Activated effector memory CD4-positive, alpha-beta T cell treated with Interleukin-2 at 50 U/mL for 16 hours (primary cell): ENCODE measurements at places on chromosomes 2 and 18.
A peak's percentile ranks its signal among the peaks of the same experiment; 100 is the strongest.

DNA sequence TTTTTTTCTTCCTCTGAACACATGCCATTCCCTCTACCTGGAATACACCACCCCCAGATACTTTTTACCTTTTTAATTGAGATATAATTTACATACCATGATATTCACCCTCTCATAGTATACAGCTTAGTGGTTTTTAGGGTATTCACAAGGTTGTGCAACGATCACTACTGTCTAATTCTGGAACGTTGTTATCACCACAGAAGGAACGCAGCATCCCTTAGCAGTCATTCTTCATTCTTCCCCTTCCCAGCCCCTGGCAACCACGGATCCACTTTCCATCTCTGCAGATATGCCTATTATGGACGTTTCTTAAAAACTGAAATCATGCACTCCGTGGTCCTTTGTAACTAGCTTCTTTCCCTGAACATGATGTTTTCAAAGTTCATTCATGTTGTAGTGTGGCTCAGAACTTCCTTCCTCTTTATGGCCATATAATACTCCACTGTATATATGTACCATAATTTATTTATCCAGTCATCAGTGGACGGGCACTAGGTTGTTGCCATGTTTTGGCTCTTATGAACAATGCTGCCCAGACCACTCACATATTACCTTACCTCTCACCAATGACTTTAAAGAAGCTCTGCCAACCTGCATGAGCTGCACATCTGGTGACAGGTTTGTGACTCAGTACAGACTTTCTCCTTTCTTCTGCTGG lies 168.9 kb downstream of the CTIF start:
- DNase-seq: no peak

GRCh38 chr18:8516371-8517250 lies 92.6 kb upstream of the RAB12 start:
- DNase-seq: no peak

- no peak for DNase-seq
Measured at GRCh38 chr2:89841476-89841840, 1150.0 kb downstream of the RPIA start.

GRCh38 chr18:62018034-62018758 lies 125.4 kb upstream of the RNF152 start:
- DNase-seq: no peak

DNA sequence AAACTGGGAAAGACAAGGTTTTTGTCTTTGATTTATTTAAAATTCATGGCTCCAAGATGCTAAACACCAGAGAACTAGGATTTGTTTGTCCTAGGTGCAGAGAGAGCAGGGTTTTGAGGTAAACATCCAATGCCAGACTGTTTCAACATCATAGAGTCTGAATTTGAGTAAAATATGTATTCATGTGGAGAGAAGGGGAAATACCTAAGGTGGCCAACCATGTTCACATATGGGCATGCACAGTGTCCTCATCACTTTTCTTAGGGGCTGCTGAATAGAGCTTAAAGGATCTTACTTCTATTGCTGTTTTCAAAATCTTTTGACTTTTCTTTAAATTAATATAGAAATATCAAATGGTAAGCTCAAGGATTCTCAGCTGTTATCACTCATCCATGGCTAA lies 287.0 kb upstream of the CCDC68 start:
- no peak for DNase-seq

DNA sequence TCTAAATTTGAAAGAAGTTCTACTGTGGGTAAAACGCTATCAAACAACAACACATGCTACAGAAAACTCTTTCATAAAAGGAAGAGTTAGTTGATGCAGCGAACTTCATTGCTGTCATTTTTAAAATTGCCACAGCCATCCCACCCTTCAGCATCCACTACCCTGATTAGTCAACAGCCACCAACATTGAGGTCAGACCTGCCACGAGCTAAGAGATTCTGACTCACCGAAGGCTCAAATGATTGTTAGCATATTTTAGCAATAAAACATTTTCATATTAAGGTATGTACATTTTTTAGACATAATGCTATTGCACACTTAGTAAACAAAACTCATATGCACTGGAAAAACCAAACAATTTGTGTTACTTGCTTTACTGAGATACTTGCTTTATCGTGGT lies 347.1 kb downstream of the CLIP4 start:
- DNase-seq: no peak

- no peak for DNase-seq
Measured at GRCh38 chr2:203033395-203033794, 18.7 kb downstream of the NBEAL1 start.

DNA sequence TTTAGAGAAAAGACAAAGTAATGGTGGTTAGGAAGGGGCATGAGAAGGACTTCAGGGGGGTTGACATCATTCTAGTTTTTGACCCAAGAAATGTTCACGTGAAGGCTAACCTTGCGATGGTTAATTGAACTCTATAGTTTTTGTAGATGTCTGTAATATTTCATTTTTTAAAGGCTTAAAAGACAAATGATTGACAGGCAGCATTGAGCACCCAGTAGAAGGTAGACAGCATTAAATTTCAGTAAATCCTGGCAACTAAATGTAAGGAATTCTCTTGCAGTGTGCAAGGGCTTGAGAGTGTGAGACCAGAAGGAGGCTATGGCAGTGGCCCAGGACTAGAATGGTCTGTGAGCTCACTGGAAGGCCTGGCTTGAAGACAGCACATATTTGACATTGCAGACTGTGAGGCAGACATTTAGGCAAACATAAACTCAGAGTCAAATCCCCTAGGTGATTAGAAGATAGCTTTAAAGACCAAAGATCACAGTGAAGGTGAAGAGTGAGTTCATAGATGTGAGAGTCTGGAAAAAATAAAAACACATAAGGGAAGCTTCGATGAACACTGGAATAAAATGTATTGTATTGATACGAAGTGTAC lies 100.1 kb upstream of the MAP4K4 start:
- no peak for DNase-seq

GRCh38 chr18:2293109-2293839 lies 278.0 kb downstream of the METTL4 start:
- no peak for DNase-seq

DNA sequence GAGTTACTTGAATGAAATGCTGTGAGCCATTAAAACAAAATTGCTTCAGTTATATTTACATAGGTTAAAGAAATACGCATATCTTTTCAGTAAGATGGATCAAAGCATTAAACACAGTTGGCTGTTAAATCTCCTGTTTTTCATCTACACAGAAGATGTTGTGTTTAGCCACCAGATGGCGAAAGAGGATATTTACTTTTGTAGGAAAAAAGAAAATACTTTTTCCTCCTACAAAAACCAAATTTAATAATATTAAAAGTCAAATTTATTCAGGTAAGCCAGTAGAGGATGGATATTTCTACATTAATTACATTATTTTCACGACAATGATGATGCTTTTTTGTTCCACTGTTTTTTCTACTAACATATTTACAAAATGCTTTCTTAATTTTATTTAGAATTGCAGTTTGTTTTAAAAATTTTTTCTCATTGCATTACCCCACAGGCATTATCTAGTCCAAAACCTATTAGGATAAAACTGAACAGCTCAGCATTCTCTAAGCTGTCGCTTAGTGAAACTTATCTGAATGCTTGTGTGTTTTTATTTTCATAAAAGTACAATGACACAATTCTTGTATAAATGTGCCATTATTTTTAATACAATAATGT lies 173.7 kb downstream of the ASXL3 start:
- no peak for DNase-seq

DNA sequence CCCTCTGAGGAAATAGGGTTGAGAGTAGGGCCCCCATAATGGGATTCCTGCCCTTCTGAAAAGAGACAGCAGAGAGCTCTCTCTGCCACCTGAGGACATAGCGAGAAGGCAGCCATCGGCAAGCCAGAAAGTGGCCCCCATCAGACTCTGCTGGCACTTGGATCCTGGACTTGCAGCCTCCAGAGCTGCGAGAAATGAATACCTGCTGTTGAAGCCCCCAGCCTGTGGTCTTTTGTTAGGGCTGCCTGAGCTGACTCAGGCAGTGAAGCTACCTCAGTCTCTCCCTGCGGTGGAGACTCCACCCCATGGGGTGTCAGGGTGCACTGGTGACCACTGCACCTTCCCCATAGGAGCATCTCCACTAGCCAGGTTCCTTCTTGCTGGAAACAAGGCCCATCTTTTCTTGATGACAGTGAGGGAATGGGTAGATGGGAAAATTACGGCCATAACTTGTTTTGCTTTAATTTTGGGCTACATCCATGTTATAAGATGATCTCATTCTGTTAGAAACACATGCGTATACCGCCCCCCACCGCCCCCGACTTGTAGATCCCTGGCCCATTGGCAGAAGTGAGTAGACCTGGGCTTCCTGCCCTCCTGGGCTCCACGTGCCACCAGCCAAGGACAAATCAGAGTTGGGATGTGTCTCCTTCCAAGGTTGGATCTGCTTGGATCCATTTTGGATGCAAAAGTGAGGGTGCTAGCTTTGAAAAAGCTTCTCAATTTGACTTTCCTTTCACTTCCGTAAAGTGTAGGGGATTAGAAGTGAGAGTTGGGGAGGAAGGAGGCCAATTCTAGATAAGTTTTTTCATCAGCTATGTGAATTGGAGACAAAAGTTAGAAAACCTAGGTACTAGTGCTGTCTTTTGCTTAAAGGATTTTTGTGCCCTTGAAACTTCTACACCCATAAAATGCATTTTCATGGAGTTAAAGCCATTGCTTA lies 42.9 kb downstream of the NCK2 start:
- DNase-seq: peak; percentile 65

- no peak for DNase-seq
Measured at GRCh38 chr2:14501061-14501460, 131.5 kb upstream of the LRATD1 start.

- no peak for DNase-seq
Measured at GRCh38 chr2:127342101-127342500, 45.7 kb downstream of the MAP3K2 start.

DNA sequence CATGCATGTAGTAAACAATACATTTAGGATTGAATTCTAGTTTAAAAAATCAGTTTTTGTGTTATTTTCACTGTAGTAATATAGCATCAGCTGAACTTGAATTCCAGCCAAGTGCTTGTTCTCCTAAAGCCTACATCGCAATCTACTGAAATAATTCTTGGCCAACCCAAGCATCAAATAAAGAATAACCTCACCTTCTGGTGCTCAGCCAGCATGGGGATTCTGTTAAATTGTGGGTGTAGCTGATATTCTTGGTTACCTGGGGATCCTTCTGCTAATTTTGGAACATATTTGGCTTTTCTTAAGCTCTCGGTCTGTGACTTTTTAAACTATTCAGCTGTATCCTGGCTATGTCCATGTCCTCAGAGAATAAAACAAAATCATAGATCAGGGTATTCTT lies 248.8 kb downstream of the NRXN1 start:
- DNase-seq: no peak

DNA sequence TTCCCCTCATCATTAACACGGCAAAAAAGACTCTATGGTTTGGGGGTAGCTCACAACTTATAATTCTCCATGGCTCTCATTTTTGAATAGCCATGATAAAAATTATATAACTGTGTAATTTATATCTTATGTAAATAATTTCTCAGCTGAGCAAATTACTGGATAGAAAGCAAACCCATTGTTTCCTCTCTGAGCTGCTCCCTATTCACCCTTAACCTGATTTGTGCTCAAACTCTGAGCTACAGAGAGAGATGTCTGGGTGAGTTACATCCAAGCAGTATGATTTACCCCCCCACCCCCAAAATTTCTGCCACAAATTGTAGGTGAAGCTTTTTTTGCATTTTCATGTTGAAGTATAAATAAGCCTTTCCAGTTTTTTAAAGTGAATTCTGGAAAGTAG lies 123.7 kb downstream of the TFCP2L1 start:
- no peak for DNase-seq

GRCh38 chr18:5975111-5976002 lies 80.0 kb upstream of the TMEM200C start:
- no peak for DNase-seq

DNA sequence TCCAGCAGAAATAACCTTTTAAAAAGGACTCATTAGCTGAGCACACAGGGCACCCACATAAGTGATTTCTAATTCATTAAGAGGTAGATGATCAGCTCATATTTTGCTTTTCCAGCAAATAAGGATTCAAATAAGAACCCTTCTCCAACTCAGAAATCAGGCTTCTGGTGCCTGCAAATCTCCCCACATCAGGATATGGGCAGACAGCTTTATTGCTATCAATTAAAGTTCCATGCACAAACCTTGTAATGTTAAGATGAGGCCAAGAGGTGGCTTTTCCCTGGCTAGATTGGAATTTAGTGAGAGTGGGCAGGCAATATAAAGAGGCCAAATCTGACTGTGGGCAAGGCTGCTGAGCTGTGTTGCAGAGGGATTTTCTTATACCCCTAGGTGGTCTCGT lies 193.6 kb downstream of the SH3RF3 start:
- DNase-seq: no peak

- no peak for DNase-seq
Measured at GRCh38 chr2:181542170-181542569, 85.0 kb downstream of the ITGA4 start.

DNA sequence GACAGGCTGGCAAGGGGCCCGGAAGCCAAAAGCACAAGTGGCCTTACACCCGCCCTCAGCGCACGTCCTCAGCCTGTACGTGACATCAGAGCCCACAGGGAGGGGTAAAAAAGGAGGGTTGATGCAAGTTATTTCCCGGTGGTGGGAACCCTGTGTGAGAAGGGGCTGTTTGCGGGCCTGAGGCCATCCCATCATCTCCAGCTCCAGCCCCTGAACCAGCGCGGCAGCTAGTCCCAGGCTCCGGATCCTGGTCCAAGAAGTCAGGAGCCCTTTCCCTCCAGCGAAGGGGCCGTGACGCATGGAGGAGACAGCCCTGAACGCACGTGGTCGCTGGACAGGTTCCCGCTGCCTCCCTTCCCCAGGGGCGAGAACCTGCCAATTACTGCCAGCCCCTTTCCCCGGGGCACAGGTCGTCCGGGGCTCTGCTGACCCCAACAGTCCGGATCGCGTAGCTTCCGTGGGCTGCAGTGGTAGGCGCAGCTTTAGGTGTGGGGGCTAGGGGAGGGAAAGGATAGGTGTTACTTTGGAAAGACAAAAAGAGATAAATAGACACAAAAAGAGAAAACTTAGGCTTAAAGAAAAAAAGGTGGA lies 1.3 kb upstream of the LRP2 start:
- peak; percentile 21 for DNase-seq

GRCh38 chr2:241795021-241795999 lies 13.7 kb upstream of the NEU4 start:
- DNase-seq: no peak

GRCh38 chr2:729376-729861 lies 52.2 kb upstream of the TMEM18 start:
- no peak for DNase-seq
